ENCODE measurements at places on chromosomes 6 and 20.

DNA sequence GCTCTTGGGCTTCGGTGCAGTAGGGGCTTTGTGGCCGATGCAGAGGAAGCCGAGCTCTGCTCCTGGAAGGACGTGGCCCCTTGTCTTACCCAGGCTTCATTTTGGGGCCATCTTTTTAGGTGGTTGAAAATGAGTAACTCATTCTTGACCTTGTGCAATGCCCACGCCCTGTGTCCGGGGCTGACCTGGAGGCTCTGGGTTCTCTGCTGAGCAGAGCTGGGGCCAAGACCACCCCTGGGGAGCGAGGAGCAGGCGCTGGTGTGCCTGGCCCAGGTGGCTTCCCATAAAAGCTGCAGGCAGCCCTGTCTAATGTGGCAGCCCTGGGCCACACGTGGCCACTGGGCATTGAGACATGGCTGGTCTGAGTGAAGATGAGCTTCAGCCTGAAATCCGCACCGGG, 25.7 kb downstream of the NTSR1 start:
- no peak for DNase-seq

DNA sequence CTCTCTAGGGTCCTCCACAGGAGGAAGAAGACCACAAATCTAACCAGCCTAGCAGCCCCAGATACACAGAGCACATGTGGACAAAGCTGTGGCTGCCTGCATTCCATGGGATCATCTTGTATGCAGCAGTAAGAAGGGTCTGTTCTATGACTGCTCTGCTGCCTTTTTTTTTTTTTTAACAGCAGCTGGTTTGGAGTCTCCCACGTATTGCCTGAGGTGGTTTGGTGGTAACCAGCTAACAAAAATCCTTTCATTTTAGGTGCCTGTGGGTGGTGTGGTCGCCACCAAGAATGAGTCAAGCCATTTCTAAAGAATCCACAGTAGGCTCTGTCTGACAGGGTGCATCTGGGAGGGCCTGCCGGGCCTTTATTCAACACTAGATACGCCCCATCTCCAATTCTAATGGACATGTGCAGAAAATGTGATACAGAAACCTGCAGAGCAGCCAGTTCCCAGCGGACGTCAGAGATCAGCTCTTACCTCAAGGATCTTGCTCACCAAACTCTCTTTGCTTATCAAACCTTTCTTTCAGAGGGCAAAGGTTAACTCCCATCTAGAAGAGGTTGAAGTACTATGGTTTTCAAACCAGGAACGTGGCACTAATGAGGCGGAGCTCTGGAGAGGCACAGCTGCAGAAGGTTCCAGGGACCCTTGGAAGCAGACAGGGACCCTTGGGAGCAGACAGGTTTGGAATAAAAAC, 32.0 kb downstream of the GNAS-AS1 start:
- DNase-seq: no peak

DNA sequence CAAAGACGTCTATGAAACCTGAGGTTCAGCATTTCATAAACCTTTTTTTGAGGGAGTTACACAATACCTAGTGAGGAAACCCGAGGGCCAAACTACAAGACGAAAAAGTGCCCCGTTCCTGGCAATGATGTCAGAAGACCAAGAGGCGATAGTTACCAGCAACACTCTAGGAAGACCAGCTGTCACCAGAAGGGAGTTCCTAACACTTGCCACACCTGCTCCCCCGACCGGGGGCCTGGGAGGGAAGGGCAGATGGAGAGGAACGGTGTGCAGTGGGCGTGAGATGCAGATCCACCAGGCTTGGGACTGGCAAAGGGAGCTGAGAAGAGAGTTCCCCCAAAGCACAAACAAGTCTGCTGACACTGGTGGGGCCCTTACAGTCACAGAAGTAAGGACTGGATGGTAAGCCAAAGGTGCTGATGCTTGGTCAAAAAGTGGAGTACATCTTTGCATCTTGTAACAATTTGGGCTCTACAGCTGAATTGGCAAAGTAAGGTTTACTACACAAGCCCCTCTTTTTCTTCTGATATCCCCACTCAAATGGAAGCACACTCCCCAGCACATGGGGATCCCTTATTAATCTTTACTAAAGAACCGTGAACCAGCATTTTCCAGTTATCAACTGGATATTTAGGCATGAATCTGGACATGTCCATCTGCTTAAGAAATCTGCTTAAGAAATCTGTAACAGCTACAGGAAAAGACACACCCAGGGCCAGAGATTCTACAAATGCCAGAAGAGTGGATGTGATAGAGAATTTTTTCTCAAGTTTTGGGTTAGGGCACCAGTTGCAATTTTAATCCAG, 38.5 kb downstream of the PANK2 start:
- DNase-seq: no peak

GRCh38 chr6:144736763-144737162, 451.6 kb downstream of the UTRN start:
- no peak for DNase-seq

GRCh38 chr6:753486-753885, 60.5 kb upstream of the EXOC2 start:
- no peak for DNase-seq

DNA sequence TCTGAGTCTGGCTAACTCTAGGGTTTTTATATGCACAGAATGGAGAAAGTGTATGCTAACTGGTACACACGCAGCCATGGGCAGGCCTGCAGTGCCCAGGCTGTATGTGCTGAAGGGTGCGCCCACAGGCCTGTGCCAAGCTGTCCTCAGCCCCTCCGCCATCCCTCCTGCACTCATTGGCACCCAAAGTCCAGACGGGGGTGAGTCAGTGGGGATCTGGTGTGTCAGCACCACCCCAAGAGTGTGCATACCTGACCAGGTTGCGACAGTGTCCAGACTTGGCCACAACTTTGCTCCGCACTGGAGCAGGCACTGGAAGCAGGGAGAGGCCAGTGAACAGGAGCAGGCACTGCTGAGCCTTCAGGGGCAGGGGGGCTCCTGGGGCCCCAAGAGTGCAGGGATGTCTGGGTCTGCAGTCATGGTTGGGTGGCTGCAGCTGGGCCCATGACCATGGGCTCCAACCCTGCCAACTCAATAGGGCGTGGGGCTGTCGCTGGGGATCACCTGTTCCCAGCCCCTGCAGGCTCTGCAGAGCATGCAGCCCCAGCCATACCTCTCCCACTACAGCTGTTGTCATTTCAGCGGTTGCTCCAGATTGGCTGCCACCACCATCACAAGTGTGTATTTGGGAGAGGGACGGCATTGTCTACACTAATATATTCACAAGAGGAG, 717.8 kb downstream of the EPHA7 start:
- no peak for DNase-seq

- no peak for DNase-seq
These were observed 26.1 kb downstream of the MANBAL start for GRCh38 chr20:37315452-37316110.

GRCh38 chr6:37809197-37809543, 10.4 kb upstream of the ZFAND3 start:
- DNase-seq: no peak

- no peak for DNase-seq
These were observed 96.7 kb downstream of the KLHL32 start for GRCh38 chr6:97021194-97021593.

- DNase-seq: no peak
These were observed 52.5 kb upstream of the E2F3 start for GRCh38 chr6:20349225-20349624.

- DNase-seq: no peak
These were observed 133.6 kb downstream of the TFAP2B start for GRCh38 chr6:50952092-50952907.

All from mesenteric fat pad (tissue), 1 donor.